ENCODE measurements at places on chromosomes 6 and 20.
A peak's percentile ranks its signal among the peaks of the same experiment; 100 is the strongest.

DNA sequence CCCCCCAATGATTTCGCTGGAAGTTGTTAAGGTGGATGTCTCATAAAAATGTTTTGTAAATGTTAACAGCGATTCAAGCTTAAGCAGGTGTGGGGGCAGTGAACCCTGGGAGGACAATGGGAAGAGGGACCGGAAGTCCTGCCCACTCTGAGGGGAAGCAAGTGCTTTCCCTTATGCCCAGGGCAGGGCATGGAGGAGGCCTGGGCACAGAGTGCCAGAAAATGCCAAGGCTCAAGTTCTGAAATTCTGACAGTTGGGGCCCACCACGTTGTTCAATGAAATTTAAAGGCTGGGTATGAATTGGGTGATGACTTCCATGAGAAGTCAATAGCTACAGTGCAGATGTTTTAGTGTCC lies 132.7 kb upstream of the SALL4 start:
- DNase-seq: no peak

GRCh38 chr6:112196306-112196705 lies 58.1 kb downstream of the LAMA4 start:
- no peak for DNase-seq

DNA sequence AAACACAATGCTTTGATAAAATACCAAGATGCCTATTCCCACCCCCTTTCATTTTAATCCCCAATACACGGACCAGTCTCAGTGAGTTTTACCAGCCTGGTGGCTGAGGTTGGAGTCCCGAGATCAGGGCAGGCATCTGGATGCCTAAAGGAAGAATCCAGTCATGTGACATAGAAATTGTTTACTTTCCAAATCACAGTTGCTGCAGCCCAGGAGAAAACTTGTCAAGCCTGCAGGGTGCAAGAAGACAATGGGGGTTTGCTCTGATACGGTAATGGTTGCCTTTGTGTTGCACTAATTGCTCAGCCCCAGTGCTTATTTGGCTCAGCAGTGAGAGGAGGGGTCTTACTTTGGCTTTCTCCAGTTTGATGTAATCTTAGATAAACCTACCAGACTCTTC lies 308.5 kb upstream of the POU3F2 start:
- DNase-seq: no peak

- peak; percentile 1 for DNase-seq
Measured at GRCh38 chr6:82954937-82955577, 110.6 kb downstream of the UBE3D start.

GRCh38 chr20:36183155-36183944 lies 28.8 kb downstream of the EPB41L1 start:
- no peak for DNase-seq

GRCh38 chr6:29826271-29826670 lies 1.4 kb upstream of the HLA-G start:
- DNase-seq: no peak

DNA sequence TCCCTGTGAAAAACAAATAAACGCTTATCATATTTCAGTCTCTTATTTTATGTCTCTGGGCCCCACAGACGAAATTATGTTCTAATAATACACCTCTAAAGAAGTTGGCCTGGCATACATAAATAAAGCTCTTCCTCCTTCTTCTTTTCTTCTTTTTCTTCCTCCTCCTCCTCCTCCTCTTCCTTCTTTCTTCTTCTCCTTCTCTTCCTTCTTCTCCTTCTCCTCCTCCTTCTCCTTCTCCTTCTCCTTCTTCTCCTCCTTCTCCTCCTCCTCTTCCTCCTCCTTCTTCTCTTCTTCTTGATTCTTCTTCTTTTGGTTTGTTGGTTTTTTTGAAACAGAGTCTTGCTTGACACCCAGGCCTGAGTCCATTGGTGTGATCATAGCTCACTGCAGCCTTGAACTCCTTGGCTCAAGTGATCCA lies 41.8 kb upstream of the PTPN1 start:
- no peak for DNase-seq

DNA sequence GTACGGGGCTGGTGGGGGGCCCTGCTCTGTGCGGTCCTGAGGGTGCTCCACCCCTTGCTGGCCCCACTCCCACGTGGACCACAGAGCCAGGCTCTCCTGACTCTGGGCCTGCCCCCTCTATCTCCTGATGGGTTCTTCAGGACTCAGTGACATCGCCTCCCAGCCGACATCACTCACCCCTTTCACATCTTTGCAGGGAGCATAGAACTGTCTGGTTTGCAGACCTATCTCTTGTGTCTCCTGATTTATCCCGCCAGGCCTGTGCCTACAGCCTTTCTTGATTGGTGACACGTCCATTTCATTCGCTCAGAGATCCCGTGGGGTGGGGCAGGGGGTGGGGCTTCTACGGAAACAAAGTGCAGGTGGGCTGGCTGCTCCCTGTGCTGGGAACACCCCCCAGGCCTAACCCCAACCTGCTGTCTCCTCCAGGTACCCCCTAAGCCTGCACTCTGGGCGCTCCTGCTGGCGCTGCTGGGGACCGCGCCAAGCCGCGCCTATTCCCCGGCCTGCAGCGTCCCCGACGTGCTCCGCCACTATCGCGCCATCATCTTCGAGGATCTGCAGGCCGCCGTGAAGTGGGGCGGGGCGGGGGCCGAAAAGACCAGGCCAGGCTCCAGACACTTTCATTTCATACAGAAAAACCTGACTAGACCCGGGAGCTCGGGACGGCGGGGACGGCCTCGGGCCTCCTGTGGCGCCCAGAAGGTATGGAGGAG lies 1.7 kb downstream of the C20orf204 start:
- no peak for DNase-seq

DNA sequence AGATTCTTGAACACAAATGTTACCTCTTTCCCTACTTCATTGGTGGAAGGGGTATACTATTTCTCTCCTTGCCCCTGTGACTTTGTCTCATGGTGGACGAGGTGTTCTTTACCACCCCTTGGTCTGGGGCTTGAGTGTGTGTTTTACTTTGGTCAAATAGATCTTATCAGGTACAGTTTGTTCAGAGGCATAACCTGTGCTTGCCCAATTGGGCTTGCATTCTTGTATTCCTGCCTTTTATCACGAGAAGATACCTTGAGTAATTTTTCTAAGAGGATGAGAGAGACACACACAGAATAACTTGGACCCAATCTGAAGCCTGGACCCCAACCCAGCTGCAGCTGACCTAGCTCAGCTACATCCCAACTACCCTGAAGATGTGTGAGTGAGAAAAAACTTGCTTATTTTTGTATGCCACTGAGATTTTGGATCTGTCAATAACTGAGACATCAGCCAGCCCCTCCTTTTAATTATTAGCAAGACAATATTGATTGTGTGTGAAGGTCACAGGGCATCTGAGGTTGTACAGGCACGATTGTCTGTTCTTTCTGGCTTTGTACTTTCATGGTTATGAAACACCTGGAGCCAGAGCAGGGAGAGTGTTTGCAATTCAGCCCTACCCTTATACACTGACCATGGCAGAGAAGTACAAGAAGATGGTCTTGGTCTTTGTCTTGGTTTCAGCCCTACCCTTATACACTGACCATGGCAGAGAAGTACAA lies 204.7 kb upstream of the SLC35B3 start:
- no peak for DNase-seq

DNA sequence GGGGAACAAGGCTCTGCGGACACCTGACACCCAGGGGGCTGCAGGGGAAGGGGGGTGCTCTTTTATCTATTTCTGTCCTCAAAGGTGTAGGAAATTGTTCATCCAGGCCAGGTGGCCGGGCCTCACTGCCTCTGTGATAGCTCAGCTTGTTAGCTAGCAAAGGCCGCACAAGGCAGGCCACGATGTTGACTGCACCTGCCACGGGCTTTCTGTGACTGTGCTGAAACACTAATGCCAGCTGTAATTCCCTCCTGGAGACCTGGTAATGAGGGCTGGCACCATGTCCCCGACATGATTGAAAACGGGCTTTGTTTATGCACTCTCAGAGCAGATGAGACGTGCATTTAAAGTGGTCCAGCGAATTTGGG lies 61.4 kb upstream of the APCDD1L start:
- DNase-seq: no peak

GRCh38 chr6:136069119-136069518 lies 181.0 kb downstream of the MTFR2 start:
- no peak for DNase-seq

DNA sequence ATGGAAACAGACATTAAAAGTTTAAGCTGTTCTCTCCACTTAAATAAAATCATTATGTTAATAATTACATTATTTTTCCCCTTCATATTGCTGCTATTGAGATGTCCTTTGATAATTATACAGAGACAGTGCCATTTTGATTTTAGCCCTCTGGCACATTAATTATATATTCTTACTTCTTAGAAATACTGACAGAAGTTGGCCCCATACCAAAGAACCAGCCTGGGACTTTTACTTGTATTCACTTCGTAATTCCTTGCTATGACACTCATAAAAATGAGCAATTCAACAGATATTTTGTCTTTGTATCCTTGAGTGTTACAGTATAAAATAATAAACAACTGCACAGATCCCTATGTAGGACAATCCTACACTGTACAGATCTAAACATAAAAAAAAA lies 743.7 kb downstream of the TBC1D32 start:
- DNase-seq: no peak

GRCh38 chr6:149052350-149053106 lies 265.0 kb upstream of the TAB2 start:
- DNase-seq: peak; percentile 65

- DNase-seq: no peak
Measured at GRCh38 chr6:86154852-86155251, 512.2 kb upstream of the SYNCRIP start.

- DNase-seq: no peak
Measured at GRCh38 chr6:146422789-146423375, 120.8 kb upstream of the RAB32 start.

DNA sequence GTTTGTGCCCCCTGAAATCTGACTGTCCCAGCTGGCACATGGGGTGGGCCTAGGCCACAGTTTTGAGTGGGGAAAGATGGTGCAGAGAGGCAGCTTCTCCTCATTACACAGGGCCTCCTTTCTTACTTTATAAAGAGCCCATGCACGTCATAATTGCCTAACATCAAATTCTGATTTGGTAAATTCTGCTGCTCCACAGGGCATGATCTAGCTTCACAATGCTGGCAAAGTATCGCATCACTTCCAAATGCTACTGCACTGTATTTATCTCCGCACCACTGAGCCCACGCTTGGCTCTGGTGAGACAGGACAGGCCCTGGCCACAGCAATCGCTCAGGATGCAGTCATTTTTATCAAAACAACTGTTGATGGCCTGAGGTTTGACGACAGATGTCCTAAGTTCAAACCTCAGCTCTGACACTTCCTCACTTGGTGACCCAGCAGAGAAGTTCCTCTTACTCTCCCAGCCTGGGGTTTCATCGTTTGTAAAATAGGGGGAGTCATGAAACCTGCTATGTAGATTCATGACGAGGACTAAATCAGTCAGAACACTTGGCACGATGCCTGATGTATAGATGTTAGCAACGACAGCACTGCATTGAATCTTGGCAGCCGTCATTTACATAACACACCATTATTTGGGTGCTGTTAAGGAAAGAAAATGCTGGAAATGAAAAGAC lies 187.9 kb downstream of the TTLL2 start:
- no peak for DNase-seq

GRCh38 chr20:18672834-18673233 lies 85.0 kb downstream of the DTD1 start:
- no peak for DNase-seq

DNA sequence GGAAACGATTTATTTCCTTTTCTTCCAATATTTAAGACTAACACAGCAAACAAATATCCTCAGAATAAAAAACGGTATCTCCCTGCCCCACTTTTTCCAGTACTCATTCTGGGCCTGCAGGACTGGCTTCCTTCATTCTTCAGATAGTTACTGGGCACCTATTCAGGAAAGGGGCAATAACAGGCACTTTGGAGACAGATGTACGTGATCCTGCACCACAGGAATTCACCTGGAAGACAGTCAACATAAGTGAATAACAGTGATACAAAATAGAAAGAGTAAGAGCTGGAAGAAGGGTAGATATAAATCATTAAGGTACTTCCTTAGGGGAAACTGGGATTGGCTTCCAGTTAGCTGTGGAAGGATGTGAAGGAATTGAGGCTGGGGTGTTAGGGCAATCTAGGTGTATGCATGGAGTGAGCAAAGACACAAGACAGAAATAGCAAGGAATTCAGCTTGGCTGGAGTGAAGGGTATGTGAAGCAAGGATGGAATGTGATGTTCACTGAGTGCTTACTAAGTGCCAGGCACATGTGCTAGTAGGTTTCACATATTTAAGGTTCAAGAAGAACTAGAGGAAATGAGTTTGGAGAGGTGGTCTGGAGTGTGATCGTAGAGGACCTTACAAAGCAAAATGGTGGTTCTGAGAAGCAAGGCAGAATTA lies 49.3 kb upstream of the FAM83C start:
- no peak for DNase-seq

DNA sequence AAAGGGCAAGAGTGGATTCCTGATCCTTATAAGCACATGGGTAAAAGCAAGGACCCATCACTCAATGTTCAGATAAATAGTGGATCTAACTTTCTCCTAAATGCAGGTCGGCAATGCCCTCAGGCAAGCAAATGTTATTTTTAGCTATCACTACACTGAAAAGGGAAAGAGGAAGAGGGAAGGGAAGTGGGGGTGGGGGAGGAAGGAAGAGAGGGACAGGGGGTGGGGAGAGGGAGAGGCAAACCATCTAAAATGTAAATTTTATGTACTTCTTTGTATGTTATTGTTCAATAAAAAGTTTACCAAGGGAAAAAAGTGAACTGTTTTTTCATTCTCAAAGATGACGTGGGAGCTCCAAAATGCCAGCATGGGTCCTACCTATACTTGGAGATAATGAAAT lies 44.2 kb downstream of the CHD6 start:
- DNase-seq: no peak

DNA sequence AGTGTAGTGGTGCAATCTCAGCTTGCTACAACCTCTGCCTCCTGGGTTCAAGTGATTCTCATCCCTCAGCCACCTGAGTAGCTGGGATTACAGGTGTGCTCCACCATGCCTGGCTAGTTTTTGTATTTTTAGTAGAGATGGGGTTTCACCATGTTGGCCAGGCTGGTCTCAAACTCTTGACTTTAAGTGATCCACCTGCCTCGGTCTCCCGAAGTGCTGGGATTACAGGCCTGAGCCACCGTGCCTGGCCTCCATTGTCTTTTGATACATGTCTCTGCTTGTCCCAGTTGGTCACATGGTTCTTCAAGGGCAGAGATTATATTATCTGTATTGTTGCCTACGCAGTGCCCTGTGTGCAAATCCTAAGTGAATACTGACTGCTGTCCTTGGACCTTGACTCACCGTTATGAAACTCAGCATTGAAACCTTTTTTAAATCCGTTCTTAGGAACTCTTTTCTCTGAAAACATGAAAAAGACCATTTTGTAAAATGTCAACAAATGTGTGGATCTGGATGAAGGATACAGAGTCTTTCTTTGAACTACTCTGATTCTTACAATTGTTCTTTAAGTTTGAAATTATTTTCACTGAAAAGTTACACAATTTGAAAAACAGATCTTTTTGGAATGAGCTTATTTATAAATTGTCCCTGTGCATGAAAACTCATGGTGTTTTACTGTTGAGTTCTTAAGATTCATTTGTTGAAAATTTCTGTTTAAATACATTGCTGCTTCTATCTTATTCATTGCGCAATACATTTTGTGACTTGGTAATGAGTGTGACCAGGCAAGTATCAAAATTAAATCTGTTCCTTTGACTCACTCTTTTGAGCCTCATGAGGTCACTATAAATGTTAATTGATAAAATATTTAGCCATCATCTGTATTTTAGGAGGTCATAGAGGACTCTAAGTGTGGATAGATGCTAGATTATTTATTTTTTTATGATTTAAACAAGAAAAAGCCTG lies 293.5 kb downstream of the UTRN start:
- no peak for DNase-seq

All from GM12864 (cell line).